ENCODE measurements at places on chromosomes 5 and 9.

- peak; percentile 16 for DNase-seq
Measured at GRCh38 chr5:64939772-64940510, 171.2 kb downstream of the CWC27 start.

- DNase-seq: no peak
Measured at GRCh38 chr9:113618836-113619490, 155.4 kb downstream of the RGS3 start.

DNA sequence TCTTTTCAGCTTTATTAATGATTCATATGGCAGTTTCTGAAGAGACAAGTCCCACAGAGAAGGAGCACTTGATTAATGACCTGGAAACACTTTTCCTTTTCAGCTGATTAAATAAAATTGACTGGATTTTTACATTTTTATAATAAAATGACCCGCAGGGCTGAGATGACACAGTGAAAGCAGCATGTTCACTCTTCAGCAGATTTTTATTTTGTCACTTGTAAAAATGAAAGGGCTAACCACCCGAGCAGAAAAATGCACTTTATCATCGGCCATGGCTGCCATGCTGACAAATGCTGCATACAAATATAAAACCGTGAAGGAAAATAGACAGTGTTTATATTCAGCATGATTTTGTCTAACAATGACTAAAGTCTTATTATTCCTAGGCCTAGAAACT lies 321.6 kb upstream of the ITGA1 start:
- no peak for DNase-seq

DNA sequence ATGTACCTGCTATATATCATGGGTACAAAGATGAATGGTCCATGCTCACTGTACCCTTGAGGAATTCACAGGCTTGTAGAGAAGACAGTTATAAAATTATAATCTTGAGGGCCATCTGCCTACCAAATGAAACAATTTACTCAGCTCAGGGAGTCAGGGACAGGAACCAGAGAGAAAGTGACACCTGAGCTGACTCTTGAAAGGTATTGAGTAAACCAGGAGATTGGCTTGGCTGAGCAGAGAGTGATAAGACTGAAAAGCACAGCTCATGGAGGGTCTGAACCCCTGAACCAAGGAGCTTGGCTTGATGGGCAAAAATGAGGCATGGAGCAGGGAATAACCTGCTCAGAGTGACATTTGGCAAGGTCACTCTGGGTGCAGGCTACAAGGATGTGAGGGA lies 147.3 kb downstream of the FAM114A2 start:
- no peak for DNase-seq

DNA sequence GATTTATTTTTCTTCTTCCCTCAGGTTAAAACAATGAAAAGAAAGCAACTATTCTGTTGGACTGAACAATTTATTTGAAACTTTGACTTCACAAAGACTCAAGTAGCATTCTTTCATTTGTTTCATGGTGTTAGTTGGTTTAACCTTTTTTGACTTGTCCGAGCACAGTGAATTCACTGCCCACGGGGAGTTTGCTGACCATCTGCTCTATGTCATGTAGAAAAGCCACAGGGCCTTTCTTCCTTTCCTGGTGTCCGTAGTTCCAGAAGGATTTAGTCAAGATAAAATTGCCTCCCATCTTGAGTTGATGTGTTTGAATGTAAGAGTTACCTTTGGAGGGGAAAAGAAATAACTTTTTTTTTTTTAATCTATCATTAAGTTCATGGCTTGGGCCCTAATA lies 55.1 kb upstream of the ZNF608 start:
- no peak for DNase-seq

DNA sequence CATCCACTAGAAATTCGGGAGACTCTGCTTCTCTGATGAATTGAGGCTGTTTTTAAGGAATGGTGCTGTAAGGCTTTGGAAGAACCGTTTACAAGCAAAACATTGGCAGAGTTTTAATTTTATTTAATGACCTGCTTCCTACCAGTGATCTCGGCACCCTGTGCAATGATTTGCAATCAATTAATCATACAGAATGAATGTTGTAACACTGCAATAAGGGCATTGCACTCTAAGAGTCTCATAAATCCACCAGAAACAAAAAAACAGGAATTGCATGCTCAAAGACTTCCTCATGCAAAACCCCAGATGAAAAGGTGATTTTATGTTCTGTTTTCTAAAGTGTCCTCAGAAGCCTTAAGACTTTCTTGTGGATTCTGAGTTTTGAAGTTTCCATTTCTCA lies 295.7 kb downstream of the ARHGEF28 start:
- DNase-seq: no peak

- DNase-seq: no peak
Measured at GRCh38 chr9:131590449-131590848, 45.1 kb downstream of the PRRT1B start.

DNA sequence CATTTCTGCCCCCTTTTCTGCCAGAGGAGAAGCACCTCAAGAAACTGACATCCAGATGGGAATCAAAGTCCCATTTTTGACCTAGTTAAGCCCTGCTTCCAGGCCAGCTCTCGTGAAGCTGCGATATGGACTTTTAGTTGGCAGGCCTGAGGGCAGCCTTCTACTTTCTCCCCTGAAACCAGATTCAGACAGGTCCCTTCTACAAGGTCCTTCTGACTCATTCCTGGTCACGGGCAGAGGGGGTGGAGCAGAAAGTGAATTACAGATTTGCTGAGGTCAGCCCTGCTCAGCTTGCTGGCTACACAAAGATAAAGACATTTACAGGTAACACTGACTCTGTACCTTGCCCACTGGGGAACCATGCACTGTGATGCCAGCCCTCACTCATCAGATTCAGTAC lies 52.8 kb upstream of the TUT7 start:
- DNase-seq: peak; percentile 34

Data from kidney glomerular epithelial cell (primary cell).